Cardiac muscle cell (in vitro differentiated cells and primary cell): ENCODE measurements at places on chromosomes 1 and 21. TPM values are rescaled to one million over a fixed set of nuclear protein-coding genes. Genes with fewer than 3 reads are reported as not detected.

Gene C1orf141
- total RNA-seq, result not detected in 2 replicates

Gene ERVH48-1
- 0.07 and 0.42 TPM in 2 replicates for total RNA-seq

Gene MPC2
- total RNA-seq, result 56.8 and 69.5 TPM in 2 replicates

Gene KIF26B
- 141 and 177 TPM in 2 replicates for total RNA-seq

Gene SLAMF6
- total RNA-seq, result not detected in 2 replicates

Gene PGLYRP4
- not detected in 2 replicates for total RNA-seq

Gene UBXN10
- 1.8 TPM in 2 replicates for total RNA-seq

DNA sequence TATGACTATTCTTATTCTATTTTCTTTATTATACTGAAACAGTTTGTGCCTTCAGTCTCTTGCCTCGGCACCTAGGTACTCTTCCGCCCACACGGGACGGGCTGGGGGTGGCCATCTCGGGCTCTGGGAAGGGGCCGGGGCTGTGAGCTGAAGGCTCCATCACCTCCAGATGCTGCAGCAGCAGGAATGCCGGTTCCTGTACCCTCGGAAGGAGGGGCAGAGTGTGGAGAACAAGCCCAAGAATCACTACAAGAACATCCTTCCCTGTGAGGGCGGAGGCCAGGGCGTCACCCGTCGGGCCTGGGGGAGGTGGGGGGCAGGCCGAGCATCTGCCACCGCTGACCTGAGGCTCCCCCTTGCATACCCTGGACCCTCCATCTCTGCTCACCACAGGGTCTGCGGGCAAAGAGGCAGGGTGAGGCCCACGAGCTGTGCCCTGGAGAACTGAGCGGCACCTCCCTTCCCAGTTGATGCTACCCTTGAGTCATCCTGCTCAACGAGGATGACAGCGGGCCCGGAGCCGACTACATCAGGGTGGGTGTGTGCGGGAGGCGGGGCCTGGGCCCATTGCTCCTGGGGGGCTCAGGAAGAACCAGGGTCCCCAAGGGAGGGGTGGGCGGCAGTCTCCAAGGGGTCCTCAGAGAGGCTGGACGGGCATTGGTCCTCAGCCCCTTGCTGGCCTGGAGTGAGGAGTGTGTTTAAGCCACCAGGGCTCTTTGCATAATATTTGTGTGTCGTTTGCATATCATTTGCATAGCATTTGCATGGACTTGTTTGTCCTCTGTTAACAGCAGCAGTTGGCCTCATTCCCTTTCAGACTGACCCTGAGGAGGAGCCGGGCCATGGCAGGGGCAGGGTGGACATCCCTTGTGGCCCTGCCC is 7.5 kb downstream of the RNF223 start:
- H3K27me3 ChIP-seq, result peaks cover 53% of the 10 kb centered on the region
- no peak overlapping the region for H3K4me3 ChIP-seq
- H3K36me3 ChIP-seq, result no peaks in the 10 kb centered on the region
- peaks cover 4% of the 10 kb centered on the region for H3K4me1 ChIP-seq

DNA sequence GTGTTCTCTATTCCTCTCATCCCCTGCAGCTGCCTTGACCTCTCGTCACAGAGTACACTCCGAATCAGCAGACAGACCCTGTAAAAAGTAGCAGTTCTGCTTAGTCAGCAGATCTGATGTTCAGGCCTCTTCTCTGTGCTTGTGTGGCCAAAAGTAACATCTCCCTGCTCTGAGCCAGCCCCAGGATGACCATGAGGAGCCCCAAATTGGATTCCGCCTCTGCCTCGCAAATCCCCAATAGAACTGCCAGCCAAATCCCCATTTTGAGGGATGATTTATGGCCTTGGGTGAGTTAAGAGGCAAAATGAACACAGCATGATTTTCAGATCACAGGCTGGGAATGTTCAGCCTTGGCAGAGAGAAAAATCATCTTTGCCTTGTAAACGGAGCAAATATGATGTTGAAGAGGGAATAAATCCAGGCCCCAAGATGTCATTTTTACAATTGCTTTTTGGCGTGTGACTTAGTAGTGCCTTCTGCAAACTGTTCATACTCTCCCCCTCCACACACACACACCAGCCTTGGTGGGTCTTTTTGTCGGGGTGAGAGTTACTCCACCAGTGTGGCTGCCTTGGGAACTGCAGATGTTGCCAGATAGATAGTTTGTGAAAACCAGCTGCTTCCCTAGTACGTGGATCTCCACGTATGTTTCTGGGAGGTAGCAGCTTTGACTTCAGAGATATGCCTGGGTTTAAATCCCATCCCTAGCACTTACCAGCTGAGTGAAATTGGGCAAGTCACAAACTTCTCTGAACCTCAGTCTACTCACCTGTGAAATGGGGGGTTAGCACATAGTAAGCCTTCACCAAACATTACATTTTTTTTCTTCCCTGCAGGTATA is 77.8 kb downstream of the MAN1C1 start:
- H3K36me3 ChIP-seq, result no peaks in the 10 kb centered on the region
- peak overlapping the region; percentile 93 for H3K27ac ChIP-seq
- H3K4me3 ChIP-seq, result no peak overlapping the region
- peak; percentile 31 for DNase-seq

GRCh38 chr1:23101887-23102286 is 66.8 kb downstream of the LUZP1 start:
- no peak overlapping the region for H3K4me3 ChIP-seq
- H3K36me3 ChIP-seq, result peaks cover 6% of the 10 kb centered on the region
- no peak overlapping the region for H3K27ac ChIP-seq
- H3K4me1 ChIP-seq, result peaks cover 36% of the 10 kb centered on the region
- no peaks in the 10 kb centered on the region for H3K27me3 ChIP-seq

DNA sequence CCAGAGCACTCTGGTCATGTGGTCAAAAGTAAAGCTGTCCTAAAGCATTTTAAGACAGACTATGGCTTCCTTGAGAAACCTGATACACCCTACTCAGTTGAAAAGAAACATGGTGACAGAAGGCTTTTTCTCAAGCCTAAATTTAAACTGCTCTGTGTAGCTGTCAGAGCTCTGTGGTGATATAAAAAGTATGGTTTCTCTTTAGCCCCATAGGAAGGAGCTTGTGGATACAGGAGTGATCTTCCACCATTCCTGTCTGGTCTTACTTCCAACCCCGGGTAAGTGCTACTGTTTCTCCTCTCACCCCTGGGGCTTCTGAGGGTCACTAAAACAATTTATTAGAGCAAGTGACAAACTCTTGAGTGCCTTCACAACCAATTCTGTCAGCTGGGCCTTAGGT is 8.5 kb downstream of the TP53BP2 start:
- no peaks in the 10 kb centered on the region for H3K36me3 ChIP-seq
- H3K4me3 ChIP-seq, result peak overlapping the region; percentile 13
- H3K4me1 ChIP-seq, result peaks cover 87% of the 10 kb centered on the region
- peak; percentile 23 for DNase-seq
- no peaks in the 10 kb centered on the region for H3K27me3 ChIP-seq

DNA sequence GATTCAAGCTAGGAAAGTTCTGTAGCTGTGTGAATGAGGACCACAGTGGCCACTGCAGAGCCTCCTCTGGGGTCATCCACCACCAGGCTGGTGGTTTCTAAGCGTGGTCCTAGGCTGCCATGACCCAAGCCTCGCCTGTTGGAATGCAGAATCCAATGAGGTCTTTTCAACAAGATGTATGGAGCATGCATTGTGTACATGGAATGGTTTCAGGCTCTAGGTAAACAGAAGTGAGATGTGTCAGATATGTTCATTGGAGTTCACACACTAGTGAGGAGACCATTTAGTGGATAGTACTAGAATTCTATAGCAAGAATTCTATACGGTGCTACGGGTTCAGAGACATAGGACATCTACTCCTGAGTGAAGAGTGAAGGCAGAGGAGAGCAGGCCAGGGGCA is 10.7 kb downstream of the RNU5D-1 start:
- no peak overlapping the region for H3K4me3 ChIP-seq
- H3K27me3 ChIP-seq, result no peaks in the 10 kb centered on the region
- H3K36me3 ChIP-seq, result no peaks in the 10 kb centered on the region
- no peaks in the 10 kb centered on the region for H3K4me1 ChIP-seq
- no peak for DNase-seq

GRCh38 chr1:44045064-44045463 is 13.8 kb upstream of the SLC6A9 start:
- no peak for DNase-seq
- H3K4me3 ChIP-seq, result no peak overlapping the region
- H3K4me1 ChIP-seq, result no peaks in the 10 kb centered on the region
- no peaks in the 10 kb centered on the region for H3K36me3 ChIP-seq
- H3K27me3 ChIP-seq, result no peaks in the 10 kb centered on the region
- H3K27ac ChIP-seq, result no peak overlapping the region

GRCh38 chr1:37892151-37893047 is 33.0 kb upstream of the MTF1 start:
- H3K4me3 ChIP-seq, result no peak overlapping the region
- DNase-seq, result no peak
- peaks cover 14% of the 10 kb centered on the region for H3K36me3 ChIP-seq

DNA sequence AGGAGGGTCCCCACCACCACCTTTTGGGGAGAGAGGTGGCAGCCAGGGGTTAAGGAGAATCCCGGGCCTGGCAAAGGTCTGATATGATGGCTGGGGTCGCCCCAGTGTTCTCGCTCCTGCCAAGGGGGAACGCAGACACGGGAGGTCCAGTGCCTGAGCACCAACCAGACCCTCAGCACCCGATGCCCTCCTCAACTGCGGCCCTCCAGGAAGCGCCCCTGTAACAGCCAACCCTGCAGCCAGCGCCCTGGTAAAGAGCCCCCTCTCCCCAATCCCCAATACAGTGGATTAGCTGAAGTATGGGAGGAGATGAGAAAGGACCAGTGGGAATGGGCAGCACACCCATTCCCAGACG is 10.4 kb downstream of the ADAMTSL4 start:
- DNase-seq, result no peak
- no peaks in the 10 kb centered on the region for H3K27me3 ChIP-seq
- H3K4me3 ChIP-seq, result no peak overlapping the region
- H3K36me3 ChIP-seq, result no peaks in the 10 kb centered on the region
- H3K4me1 ChIP-seq, result peaks cover 30% of the 10 kb centered on the region

DNA sequence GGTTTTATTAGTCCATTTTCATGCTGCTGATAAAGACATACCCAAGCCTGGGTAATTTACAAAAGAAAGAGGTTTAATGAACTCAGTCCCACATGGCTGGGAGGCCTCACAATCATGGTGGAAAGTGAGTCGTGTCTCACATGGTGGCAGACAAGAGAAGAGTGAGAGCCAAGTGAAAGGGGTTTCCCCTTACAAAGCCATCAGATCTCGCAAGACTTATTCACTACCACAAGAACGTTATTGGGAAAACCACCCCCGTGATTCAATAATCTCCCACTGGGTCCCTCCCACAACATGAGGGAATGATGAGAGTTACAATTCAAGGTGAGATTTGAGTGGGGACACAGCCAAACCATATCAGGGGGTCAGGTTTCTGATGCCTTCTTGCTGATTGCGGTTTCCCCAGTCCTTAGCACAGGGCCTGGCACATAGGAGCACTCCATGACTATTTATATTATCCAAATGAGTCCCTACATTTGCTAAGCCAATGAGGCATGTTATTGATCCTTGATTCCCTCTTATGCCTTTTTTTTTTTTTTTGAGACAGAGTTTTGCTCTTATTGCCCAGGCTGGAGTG is 35.3 kb upstream of the PAXBP1 start:
- H3K4me1 ChIP-seq, result no peaks in the 10 kb centered on the region
- no peak for DNase-seq
- H3K4me3 ChIP-seq, result no peak overlapping the region
- no peaks in the 10 kb centered on the region for H3K27me3 ChIP-seq

DNA sequence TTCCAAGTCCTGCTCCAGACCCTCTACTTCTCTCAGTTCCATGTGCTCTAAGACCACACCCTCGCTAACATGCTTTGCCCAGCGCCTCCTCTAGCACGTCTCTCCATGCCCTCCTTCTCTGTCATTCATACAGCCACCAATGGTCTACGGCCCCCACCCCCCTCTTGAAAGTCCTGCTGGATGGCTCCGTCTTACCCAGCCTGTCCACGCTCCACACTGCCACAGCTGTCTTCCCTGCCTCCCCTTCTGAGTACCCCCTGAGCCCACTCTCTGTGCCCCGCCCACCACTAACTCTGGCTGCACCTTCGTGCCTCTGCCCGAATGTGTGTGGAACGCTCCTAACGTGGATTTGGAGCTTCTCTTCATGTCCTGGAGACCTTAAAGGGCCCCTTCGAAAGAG is 244.6 kb downstream of the TRABD2B start:
- no peak overlapping the region for H3K4me3 ChIP-seq
- no peak overlapping the region for H3K27ac ChIP-seq
